ENCODE measurements at places on chromosomes 2 and 18.

DNA sequence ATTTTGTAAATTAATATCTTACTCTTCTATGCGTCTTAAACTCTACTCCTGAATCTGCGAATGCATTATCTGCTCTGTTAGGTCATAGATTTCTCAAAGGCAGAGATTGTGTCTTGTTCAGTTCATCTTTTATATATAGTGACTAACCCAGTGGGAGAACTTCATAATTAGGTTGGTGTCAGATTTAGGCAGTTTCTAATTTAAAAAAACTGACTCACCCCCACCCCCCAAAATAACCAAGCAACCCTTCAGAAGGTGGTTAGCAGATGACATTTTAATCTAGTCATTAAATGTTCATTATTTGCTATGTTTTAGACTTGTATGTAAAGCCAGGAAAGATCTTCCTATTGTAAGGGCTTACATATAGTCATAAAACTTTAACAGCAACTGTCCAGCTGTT is 10.4 kb downstream of the SERPINB12 start:
- no peak for DNase-seq

DNA sequence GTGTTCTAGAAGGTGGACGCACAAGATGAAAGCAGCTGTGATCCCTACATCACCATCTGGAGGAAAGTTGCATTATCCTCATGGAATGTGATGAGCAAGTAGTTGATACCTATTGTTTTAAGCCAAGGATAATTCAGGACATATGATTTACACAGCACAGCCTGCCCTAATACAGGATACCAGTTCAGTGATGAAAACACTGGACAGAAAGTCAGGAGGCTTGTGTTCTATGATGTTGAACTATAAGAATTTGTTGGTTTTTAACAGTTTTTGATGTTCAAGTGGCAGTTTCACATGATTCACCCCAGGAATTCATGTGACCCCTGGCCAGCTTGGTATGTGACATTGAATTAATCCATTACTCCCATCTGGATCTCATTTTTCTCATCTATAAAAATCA is 6.2 kb upstream of the CHST10 start:
- DNase-seq, result no peak

DNA sequence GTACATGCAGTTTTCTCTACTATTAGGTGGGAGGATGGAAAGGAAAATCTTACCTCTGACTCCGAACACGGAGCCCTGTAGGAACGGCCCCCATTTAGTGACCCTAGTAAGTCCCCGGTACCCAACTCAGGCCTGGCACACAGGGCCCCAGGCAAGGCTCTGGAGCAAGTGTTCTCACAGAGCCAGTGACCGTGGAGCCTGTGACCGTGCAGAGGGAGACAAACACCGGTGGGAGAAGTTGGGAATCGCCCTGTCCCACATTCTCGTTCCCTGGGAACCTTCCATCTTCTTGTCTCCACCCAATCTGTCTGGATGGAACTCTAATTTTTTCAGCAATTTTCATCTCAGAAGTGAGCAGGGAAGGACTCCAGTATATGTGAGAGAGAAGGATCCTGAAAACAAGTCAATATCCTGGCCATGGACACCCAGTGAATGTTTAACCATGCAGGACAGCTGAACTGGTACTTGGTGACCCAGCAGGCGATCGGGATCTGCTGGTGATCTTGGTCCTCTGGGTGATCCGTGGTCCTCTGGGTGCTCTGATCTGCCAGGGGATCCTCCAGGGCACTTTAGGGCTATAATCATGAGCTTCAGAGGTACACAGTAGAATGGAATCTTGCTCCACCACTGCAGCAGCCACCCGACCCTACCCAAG is 348.6 kb upstream of the ID2 start:
- DNase-seq, result no peak

GRCh38 chr2:84474176-84474575 is 15.1 kb upstream of the SUCLG1 start:
- DNase-seq, result no peak

GRCh38 chr2:241114836-241115235 is 12.7 kb upstream of the MTERF4 start:
- no peak for DNase-seq

GRCh38 chr2:119240311-119241204 is 16.9 kb downstream of the STEAP3 start:
- DNase-seq, result no peak

DNA sequence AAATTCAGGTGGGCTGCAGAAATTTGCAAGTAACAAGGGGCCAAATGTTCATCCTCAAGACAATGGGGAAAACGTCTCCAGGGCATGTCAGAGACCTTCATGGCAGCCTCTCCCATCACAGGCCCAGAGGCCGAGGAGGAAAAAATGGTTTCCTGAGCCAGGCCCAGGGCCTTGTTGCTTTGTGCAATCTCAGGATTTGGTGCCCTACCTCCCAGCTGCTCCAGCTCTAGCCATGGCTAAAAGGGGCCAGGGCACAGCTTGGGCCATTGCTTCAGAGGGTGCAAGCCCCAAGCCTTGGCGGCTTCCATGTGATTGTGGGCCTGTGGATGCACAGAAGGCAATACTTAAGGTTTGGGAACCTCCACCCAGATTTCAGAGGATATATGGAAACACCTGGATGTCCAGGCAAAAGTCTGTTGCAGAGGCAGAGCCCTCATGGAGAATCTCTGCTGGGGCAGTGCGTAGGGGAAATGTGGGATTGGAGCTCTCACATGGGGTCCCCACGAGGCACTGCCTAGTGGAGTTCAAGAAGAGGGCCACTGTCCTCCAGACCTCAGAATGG is 29.2 kb downstream of the RPRD1A start:
- DNase-seq, result no peak

DNA sequence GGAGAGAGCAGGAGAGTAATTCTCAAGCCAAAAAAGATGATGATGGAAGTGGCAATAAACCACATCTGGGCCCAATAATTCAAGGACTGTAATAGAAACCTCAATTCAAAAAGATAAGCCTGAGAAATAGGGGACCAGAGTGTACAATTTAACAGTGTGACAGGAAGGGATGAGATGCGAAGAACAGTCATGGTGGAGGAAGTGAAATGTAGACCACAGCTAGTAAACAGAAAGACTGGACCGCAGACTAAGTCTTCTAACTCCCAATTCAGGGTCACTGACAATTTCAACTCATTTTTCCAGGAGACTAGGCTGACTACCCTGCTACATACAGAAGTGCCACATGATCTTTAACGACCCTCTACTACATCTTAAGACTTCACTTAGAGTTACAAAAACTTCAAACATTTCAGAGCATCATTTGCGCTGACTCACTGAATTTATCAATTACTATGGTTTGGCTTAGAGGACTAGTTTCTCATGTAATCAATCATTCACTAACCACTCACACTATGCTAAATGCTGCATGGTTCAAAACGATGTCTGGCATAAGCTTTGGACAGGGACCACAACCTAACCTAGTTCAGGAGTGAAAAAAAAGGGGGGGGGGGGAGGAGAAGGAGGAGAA is 9.0 kb downstream of the CUL3 start:
- no peak for DNase-seq

DNA sequence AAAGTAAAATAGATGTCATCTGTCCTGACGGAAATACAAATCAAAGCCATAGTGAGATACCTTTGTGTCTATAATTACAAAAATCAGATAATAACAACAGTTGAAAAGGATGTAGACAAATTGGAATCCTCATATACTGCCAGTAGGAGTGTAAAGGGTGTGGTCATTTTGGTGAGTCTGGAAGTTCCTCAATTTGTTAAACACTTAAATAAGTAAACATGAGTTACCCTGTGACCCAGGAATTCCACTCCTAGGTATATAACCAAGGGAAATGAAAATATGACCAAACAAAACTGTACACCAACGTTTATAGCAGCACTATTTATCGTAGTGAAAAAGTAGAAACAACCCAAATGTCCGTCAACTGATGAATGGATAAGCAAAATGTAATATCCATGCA is 24.0 kb downstream of the R3HDM1 start:
- no peak for DNase-seq

GRCh38 chr2:119216994-119217393 is 6.6 kb upstream of the STEAP3 start:
- no peak for DNase-seq

DNA sequence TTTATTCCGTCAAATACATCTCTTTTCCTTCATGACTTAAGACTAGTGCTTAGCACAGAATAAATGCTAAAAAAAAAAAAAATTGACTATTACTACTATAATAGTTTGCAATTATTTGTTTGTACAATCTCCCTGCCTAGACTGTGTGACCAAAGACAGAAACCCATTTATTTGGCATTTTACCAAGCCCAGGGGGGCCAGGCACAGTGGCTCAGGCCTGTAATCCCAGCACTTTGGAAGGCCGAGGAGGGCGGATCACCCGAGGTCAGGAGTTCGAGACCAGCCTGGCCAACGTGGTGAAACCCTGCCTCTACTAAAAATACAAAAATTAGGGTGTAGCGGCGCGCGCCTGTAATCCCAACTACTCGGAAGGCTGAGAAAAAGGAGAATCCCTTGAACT is 1.4 kb downstream of the ASB3 start:
- DNase-seq, result no peak

- DNase-seq, result no peak
Observed at GRCh38 chr2:38835015-38835601, 40.6 kb downstream of the DHX57 start.

- DNase-seq, result no peak
Observed at GRCh38 chr2:170971071-170971470, 42.0 kb downstream of the GORASP2 start.

DNA sequence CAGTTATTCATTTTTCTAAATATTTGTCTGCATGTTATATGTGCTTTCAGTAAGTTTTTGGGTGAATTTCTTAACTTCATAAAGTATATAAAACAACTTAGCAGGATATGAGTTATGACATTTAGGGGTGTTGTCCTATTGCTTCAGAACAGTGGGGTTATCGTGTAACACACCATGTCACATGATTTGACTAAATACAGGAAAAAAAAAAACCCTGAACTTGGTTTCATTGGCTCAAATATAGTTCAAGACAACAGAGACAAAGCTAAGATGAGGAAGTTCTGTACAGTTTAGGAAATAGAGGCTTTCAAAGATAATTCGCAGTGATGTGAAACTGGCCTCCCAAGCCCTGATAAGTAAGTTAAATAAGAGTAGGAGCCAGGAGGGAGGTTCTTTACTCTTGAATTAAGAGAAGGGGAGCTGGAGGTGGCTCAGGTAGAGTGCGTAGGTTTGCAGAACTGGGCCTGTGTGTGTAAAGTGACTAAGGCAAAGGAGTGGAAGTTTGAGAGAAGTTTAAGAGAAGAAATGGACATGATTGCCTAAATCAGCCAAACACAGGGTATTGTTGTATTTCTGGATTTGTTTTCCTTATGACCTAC is 53.9 kb downstream of the LIMS1 start:
- no peak for DNase-seq

DNA sequence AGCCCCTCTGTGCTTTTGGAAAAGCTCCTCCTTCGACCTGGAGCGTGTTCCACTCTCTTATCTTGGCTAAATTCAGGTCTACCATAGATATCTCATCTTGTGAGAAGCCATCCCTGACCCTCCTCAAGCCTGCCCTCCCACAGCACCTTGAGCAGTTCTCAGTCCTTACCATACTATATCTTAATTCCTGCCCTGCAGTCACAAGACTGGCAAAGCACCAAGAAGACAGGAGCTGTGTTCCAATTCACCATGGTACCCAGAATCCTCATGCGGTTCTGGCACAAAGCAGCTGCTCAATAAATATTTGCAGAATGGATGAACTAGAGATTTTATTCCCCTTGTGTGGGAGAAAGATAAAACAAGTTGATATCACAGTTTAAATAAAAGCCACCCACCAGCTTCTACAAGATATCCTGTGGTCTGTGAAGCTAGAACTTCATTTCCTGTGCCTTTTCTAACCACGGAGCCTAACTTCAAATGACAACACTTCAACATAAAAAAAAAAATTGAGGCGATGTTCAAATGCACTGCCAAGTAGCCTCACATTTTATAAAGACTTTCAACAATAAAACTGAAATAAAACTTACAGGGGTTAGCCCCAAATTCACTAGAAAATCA is 19.5 kb downstream of the MARCHF4 start:
- no peak for DNase-seq

DNA sequence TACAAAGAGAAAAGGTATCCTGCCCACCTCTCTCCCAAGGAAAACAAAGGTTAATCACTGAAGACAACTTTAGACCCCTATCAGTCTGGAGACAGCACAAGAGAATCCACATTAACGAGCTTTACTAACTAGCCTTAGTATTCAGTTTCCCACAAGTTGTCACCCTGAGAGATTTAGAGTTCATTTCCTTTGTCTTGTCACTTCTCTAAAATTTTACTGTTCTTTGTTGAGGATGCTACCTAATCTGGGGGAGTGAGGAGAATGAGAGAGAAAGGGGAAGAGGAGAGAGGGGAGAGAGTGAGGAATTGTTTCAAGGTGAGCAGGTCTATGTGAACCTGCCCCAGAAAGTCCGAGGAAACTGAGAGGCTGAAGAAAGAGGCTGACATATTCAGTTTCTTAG is 28.4 kb downstream of the C2orf76 start:
- DNase-seq, result no peak

DNA sequence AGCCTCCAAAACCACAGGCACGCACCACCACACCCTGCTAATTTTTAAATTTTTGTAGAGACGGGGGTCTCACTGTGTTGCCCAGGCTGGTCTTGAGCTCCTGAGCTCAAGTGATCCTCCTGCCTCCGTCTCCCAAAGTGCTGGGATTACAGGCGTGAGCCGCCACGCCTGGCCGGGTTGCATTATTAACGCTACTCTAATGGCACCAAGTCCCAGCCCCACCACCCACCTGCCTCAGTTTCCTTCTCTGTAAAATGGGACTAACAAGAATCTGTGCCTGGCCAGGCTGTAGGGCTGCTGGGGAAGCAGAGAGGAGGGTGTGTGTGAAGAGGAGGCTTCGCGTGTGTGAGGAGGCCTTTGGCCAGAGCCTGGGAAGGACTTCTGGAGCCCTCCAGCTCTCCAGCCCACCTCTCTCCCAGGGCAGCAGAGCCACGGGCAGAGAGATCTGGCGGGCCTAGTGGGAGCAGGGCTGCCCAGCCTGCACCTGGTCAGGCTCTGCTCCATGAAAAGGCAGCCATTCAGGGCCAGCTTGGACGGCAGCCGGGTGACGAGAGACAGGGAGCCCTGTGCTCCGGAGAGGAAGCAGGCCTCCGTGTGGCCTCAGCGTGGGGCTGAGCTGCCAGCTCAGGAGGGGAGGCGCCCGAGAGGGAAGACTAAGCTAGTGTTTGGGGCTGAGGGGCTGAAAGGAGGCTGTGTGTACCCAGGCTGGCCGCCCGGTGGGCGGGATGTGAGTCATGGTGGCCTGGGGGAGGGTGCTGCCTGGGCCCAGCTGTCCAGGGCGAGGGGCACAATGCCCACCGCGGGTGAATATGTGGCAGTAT is 7.4 kb upstream of the B3GNT7 start:
- DNase-seq, result no peak
